ENCODE measurements at places on chromosomes 6 and 20. TPM values are rescaled to one million over a fixed set of nuclear protein-coding genes. Genes with fewer than 3 reads are reported as not detected.

- no peak for DNase-seq
Measured at GRCh38 chr6:5246141-5247097, 14.3 kb downstream of the LYRM4 start.

DNA sequence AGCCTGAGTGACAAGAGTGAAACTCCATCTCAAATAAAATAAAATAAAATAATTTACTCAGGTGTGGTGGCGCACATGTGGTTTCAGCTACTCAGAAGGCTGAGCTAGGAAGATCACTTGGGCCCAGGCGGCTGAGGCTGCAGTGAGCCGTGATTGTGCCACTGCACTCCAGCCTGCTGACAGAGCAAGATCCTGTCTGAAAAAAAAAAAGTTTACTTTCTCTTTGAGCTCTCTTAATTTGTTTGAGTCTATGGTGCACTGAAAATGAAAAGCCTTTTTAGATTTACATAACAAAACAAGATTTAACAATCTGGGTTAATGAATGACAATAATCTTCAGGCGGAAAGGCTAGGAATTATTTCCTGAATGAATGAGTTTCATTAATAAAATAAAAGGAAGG lies 23.3 kb upstream of the NHSL1 start:
- no peak for DNase-seq

DNA sequence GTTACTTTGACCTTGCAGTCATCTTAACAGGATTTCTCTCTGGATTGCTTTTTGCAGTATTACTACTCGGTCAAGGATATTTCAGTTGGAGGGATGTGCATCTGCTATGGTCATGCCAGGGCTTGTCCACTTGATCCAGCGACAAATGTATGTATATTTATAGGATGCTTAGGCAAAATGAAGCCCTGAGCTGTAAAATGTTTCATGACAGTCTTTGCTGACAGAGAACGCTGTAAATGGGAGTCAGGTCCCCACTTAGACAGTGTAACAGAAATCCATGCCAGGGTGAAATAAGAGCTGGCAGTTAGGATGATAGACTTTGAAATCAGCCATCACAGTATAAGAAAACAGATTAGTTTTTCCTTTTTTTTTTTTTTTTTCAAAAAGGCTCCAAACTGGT lies 264.0 kb downstream of the LAMA2 start:
- DNase-seq = no peak

DNA sequence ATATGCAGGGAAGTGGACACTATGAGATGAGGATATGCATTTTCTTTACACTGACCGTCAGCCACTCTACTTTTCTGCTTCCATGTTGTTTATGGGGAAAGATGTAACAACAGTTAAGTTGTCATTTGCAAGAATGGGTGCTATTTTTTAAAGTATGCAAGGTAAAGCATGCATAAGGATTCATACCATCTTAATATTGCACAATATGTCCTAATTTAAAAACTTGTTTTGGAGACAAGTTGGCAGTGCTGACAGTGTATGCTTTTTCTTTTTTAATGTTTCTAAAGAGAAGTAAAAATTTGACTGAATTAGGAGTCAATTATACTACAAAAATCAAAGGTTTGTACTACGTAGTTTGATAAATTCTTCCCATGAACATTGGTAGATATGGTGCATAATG lies 435.4 kb downstream of the MMUT start:
- DNase-seq = no peak

DNA sequence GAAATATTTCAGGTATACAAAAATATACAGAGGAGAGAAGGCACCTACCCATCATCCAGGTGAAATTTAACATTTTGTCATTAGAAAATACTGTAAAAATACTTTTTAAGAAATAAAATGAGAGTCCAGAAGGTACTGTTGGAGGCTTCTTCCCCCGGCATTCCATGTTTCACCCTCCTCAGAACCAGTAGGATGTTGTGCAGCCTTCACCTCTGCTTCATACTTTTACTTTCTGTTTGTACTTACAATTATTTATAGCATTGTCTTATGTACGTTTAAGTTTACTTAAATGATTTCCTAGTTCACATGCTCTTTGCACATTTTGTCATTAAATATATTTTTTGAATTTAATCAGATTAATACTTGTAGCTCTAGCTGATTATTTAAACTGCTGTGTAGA lies 30.9 kb downstream of the TMEM200A start:
- DNase-seq = no peak

- no peak for DNase-seq
Measured at GRCh38 chr20:31608251-31608945, 3.3 kb downstream of the ID1 start.

- DNase-seq = no peak
Measured at GRCh38 chr20:24491041-24491756, 21.8 kb downstream of the SYNDIG1 start.

- no peak for DNase-seq
Measured at GRCh38 chr6:110532431-110532830, 56.0 kb upstream of the SLC22A16 start.

- DNase-seq = no peak
Measured at GRCh38 chr6:63802606-63803206, 167.1 kb downstream of the PHF3 start.

- DNase-seq = no peak
Measured at GRCh38 chr6:2523061-2523460, 227.7 kb downstream of the MYLK4 start.

DNA sequence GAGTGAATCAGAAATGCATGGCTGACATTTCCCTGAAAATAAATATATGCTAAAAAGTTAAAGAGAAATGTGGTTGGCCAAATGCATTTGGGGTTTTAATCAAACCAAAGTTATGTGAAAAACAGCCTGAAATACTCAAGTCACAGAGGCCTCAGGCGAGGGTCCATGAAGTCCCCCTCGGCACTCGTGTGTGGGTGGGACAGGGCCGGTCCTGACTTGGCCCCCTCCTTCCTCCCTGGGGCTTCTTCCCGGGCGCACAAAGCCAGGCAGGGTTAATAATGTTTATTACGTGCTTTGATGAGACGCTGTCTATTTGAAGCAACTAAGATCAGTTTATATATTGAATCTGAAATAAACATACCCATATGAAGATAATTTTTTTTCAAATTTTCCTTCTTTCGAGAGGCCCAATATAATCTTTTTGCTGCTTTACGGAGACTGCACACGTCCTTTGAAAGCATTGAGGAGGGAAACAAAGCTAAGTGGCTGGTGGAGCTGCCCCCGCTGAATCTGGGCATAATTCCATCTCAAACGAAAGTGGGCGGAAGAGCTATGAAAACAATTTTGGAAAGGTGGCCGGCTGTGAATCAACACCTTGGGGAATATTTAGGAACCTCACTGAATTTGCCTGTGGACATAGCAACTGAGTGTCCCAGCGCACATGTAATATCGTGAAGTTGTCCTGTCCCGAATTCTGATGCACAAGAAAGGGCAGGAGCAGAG lies 55.8 kb upstream of the SMOC2 start:
- no peak for DNase-seq

GRCh38 chr6:156028335-156029131 lies 572.9 kb upstream of the NOX3 start:
- DNase-seq = peak; percentile 24

- no peak for DNase-seq
Measured at GRCh38 chr20:5686384-5687105, 63.7 kb upstream of the SHLD1 start.

DNA sequence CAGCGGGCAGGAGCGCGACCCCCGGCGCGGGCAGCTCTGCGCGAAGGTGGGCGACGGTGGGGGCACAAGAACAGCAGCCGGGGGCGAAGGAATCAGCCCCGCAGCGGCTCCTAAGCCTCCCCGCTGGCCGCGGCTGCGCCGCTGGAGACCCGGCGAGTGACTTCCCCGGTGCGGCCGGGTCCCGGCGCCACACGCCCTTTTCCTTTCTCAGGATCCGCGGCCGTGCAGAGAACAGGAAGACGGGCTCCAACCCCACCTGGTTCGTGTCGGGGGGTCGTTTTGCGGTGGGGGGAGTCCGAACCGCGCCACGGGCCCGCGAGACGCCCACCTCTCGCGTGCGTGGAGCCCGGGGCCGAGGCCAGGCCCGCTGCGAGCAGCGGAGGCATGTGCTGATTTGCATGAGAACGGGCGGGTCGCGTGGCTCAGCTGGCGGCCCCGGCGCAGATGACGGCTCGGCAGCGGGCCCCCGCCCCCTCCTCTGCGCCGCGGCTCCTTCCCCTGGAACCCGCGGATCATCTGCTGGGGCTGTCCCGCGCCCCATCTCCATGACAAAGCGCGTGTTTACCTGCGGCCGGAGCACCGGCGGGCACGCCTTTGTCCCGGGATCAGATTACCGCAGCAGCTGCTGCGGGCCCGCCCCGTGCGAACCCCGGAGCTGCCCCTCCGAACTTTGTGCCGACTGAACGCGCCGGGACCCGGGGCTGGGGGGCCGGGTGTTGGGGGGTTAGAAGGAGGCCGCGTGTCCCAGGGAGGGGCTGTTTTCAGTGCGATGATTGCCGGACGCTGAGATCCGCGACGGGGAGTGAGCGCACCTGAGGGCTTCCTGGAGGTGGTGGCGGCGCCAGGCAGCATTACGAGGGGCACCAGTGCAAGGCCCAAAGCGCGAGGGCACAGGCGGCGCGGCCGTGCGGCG lies 4.9 kb upstream of the DLL1 start:
- DNase-seq = no peak

DNA sequence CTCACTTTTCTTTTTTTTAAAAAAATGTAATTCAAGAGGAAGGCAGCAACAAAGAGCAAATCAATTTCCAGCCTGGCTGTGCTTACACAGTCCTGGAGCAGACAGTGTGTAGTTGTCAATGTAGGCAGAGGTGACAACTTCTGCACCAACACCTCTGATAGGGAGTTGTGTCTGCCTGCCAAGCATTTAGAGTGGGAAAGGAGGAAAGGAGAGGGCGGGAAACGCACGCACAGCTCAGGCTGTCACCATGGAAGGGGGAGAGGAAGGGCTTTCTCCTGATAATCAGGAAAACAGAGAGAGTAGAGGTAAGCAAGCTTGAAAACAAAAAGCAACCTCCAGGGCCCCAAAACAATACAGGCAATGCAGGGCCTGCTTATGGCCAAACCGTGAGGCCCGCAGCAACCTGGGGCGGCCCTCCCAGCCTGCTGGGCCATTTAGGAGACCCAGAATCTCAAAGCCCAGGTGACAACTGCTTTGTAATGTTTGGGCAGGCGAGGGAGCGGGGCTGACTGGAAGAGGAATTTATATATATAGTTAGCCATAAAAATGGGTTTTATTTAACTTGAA lies 41.5 kb upstream of the GFOD1 start:
- no peak for DNase-seq

GRCh38 chr6:157891544-157892362 lies 68.7 kb downstream of the SNX9 start:
- DNase-seq = no peak

GPR63 gene
- polyA plus RNA-seq = 0.38 TPM

AGPAT4 gene
- 3.1 TPM for polyA plus RNA-seq

SLC16A10 gene
- not detected for polyA plus RNA-seq

SMOC2 gene
- not detected for polyA plus RNA-seq

HLA-C gene
- polyA plus RNA-seq = 776 TPM

EYS gene
- 0.04 TPM for polyA plus RNA-seq

DZANK1 gene
- 2.0 TPM for polyA plus RNA-seq

CST4 gene
- polyA plus RNA-seq = not detected

EPHA7 gene
- polyA plus RNA-seq = not detected

All from BJ (cell line).